ENCODE measurements at places on chromosomes 16 and 17.
A peak's percentile ranks its signal among the peaks of the same experiment; 100 is the strongest.

DNA sequence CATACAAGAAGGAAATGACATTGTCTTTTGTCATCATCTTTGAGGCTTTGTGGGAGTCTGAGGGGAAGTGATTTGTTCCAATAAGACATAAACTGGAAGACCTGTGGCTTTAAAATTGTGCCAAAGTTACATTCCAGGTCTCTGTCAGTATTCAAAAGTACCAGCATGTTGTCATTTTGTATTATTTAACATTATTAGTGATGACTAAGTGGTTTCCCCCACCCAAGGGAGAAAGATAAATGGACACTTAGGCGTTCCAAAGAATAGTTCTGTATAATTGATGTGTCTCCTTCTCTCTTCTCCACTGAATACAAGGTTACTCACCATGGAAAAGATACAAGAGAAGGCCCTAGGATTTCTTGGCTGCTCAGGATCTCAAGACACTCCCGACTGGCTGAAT, 3.8 kb downstream of the CFAP97D1 start:
- DNase-seq: peak; percentile 43

GRCh38 chr16:2008009-2008526, 1.6 kb downstream of the ZNF598 start:
- no peak for DNase-seq

- DNase-seq: no peak
These were observed 4.4 kb downstream of the PGAP3 start for GRCh38 chr17:39683295-39683939.

GRCh38 chr16:27758544-27758943, 208.6 kb downstream of the KATNIP start:
- no peak for DNase-seq

GRCh38 chr17:81553616-81554181, 1.5 kb upstream of the FAAP100 start:
- peak; percentile 68 for DNase-seq

DNA sequence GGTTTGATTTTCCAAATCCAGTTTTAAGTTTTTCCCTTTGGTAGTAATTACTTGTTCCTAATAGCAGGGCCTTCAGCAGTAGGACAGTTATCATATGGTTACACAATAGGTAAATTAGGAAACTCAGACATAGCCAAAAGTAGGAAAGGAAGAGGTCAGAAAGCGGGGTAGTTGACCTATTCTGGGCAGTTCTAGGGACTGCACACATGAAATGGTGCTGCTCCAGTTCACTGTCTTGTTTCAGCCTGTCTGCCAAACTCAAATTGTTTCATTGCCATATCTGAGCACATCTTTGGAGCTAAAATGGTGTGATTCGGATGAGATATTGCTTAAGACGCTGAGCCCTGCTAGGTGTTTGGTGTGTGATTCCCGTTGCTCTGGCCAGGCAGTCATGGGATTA, 56.7 kb downstream of the TANGO6 start:
- peak; percentile 5 for DNase-seq

GRCh38 chr16:11105038-11105903, 150.7 kb downstream of the SOCS1 start:
- peak; percentile 95 for DNase-seq

DNA sequence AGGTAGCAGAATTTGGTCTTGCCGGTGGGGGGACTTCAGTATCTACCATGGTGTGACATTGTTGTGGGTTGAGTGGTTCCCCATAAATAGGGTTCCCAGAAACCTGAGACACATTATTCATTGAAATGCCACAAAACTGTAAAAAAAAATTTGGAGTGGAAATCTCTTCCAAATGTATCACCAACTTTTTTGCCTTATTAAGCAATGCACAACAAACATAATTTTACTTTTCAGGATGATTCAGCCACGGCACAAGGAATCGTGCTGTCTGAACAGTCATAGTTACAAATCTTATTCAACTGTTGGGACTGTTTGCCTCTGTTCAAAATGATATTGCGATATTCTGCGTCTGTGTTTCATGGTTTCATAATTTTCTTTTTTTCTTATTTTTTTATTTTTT, 181.2 kb downstream of the NTN1 start:
- no peak for DNase-seq

DNA sequence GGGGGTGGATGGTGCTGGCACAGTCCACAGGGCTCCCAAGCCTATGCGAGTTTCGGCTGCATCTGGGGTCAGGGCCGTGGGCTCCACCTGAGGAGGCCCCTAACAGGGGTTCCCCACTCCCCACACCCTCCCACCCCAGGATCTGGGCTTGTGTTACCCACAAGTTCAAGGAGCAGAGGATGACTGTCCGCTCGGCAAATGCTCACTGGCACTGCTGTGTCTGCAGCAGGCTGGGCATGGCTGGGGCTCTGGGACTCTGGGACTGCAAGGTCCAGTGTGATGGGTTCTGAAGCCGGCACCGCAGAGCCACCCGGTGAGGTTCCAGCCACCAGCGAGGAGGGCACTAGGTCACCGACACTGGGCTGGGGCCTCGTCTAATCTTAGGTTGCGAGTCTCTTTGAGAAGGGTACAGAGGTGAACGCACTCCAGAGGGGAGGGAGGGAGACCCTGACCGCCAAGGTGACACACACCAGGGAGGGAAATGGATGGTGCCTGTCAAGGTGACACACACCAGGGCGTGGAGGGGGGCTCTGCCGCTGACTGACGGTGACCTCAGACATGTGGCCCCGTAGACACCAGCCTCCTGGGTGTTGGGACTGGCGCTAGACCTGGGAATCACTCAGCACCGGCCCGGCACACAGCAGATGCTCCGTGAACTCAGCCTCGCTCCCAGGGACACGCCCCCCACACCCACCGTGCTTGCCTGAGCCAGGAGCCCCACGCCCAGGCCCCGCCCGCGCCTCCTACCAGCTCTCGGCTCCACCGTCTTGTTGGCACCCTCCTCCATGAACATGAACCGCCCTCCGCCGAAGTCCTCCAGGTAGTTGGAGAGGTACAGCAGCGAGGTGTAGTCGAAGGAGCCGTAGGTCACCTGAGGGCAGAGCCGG, 20.5 kb upstream of the HEXD start:
- DNase-seq: no peak

DNA sequence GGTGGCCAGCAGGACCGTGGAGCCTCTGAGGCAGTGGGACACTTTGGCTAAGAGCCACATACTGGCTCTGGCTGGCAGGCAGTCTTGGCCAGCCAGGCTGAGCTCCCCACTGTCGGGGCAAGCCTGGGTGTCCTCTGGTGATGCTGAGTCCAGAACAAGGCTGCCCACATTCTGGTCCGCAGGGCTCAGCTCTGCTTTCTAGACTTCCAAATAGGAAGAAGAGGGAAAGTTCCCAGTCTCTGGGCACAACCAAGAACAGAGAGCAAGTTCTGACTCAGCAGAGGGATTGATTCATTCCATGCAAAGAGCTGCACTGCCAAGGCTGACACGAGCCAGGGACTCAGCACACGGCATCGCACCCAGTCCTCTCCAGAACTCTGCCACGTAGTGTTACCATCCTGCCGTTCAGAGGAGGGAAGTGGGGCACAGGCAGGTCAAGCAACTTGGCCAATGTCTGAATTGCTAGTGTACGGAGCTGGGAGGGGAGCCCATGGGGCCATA, 58.9 kb downstream of the NOS2 start:
- DNase-seq: no peak

- DNase-seq: no peak
These were observed 148.1 kb downstream of the SALL1 start for GRCh38 chr16:51002881-51003490.

DNA sequence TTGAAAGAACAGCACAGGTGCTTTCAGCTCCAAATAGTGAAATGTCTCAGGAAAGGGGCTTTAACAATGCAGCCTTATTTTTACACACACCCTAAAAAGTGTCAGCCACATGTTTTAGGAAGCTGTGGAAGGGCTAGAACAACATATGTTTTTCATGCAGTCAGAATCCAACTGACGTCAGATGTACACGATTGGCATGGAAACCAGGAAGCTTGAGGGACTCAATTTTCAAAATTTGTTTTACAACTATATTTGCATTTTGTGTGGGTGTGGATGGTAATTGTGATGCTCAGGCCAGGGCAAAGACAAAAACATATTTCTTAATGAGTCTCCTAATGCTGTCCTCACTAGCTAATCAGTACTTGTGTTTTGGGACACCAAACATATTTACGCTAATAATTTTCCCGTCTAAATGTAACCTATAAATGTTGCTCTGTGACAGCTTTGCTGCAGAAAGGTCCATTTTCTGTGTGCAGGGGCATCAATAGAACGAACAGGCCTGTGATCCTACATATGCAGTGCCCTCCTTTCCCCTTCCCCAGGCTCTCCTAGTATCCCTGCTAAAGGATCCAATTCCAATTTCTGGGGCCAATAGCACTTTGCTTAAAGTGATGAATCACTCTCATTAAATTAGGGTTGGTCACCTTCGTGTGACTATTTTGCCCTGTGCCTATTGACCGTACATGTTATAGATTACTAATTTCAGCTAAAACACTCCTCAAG, 434.0 kb upstream of the CDH5 start:
- no peak for DNase-seq

GRCh38 chr16:75787440-75787839, 61.1 kb upstream of the CPHXL start:
- no peak for DNase-seq

DNA sequence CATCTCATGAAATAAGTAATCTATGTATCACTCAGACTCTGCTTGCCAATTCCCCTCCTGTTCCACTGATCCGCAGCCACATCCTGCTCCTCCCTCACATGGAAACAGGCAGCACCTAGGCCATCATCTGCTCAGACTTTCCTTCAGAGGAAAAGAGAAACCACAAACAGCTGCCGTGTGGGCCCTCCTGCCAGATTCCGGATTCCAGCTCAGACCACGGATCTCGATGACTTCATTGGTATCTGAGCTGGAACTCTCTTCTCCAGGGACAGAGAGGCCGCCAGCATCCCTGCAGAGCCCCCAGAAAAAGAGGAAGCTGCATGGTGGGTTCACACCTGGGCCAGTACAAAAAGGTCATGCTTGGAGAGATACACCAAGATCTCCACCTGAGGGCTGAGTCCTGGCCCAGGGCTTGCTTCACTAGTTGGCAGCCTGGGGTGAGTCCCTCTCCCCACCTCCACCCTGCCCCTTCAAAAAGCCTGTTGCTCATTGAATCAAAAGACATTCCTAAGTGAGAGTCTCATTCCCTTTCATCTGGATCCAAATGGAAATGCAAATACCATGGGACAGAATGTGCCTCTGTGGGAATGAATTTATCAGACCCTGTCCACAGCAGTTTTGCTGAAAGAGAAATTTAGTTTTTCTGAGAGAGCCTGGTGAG, 47.2 kb downstream of the HOXB1 start:
- peak; percentile 7 for DNase-seq

DNA sequence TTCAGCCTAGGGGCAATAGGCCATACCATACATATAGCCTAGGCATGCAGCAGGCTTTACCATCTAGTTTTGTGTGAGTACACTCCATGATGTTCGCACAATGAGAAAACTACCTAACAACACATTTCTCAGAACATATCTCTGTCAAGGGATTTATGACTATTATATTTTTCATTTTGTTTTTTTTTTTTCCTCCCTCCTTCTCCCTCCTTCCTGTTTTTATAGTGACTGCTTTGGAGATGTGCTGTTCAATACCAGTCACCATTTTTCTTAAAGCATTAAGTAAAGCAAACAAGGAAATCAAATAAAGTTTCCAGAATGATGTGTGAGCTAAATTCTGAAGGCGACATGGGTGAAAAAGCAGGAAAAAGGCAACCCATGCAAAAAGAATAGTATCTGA, 194.6 kb downstream of the STX8 start:
- DNase-seq: no peak

All from inflammatory macrophage treated with lipopolysaccharide for 4 hours (primary cell).